Stimulated activated CD4-positive, alpha-beta T cell treated with anti-CD3 and anti-CD28 coated beads, Interleukin-15, amount 100 ng/mL, for 24 hours (primary cell): ENCODE measurements at places on chromosomes 1 and 21.

GRCh38 chr21:43850728-43851295 lies 14.2 kb upstream of the AGPAT3 start:
- no peak for DNase-seq

GRCh38 chr1:62076286-62076685 lies 118.4 kb upstream of the L1TD1 start:
- DNase-seq, result no peak

- DNase-seq, result no peak
Measured at GRCh38 chr1:22841860-22842281, 130.8 kb downstream of the LACTBL1 start.

DNA sequence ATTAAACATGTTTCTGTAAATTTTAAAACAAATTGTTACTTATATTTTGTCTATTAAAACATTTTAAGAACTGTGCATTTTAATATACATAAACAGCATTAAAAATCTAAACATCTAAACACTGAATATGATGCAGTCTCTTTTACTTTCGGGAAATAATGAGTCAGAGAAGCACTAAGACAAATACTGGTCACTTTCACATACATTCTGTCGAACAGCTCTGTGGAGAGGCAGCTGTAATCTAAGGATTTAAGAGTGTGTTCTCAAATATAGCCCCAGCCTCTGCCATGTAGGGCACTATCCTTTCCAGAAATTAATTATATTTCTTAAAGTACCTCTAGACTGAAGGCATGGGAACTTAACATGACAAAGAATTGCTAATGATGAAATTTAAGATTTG lies 89.6 kb upstream of the PTGFR start:
- DNase-seq, result no peak

- DNase-seq, result no peak
Measured at GRCh38 chr1:201906336-201906735, 17.6 kb downstream of the SHISA4 start.

DNA sequence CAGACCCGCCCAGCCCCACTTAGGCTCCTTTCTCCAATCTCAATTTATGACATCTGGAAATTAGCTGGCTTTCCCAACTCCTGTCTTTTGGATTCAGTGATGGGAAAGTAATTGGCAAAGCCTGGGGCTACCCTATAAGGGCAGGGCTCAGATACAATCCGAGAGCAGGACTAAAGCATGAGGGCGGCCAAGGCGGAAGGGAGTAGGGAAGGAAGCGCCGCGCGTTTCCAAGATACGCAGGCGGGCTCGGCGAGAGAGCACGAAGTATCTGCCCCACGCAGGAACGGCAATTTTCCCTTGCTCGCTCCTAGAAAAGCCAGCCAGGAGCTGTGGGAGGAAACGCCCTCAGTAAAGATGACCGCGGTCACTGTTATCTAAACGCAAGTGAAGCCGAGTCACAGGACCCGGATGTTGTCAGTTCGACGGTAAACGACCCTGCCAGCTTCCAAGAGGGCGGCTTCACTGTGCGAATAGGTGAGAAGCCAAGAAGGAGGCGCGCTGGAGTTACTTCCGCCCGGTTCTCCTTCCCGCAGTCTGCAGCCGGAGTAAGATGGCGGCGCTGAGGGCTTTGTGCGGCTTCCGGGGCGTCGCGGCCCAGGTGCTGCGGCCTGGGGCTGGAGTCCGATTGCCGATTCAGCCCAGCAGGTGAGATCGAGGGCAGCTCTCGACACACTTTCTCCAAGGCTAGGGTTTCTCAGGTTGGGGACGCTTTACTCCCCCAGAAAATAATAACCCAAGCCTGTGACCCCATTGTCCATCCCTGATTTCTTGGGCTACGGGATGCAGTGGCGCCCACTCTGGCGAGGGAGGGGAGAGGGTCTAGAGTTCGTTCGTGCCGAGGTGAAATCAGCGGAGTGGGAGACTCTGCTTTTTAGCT lies at the start of gene NDUFS2:
NDUFS2 (plus strand) TSS at position 532 of the 877 bp plus-strand sequence; CDS start at position 551, 19 bp downstream.
- DNase-seq, result peak; percentile 97

DNA sequence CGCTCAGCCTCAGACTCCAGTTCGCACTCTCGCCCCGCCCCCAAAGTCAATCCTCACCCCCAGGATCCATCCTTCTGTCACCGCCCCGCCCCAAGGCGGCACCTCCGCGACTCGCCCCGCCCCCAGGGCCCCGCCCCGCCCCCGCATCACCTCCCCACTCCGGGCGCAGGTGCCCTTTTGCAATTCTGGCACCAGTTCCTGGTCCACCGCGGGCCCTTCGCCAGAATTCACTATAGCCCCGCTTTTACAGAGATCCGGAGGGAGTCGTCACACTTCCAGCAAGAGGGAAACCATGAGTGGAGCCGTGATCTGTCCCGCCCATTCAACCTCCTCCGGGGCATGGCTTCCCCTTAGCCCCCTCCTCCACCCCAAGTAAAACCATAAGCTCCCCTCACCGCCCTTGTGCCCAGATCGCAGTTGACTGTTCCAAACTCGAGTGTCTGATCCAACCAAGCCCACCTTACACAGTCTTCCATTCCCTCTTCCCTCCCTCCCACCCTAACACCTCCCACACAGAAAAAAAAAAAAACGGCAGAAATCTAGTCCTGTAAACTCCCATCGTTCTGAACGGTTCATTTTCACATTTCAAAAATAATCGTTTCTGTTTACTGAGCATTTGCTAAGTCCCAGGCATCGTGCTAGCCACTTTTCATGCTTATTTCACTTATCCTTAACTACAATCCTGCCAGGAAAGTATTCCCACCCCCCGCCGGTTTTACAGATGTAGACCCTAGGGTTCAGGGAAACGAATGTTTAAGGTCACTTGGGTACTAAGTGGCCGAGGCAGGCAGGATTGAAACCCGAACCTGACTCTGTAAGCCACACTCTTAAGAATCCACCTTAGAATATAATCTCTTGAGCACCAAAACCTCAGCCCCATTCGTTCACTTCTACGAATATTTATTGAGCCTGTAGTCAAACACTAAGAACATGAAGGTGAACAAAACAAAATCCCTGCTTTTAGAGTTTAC lies 1.3 kb upstream of the DNAJC16 start:
- peak; percentile 5 for DNase-seq

DNA sequence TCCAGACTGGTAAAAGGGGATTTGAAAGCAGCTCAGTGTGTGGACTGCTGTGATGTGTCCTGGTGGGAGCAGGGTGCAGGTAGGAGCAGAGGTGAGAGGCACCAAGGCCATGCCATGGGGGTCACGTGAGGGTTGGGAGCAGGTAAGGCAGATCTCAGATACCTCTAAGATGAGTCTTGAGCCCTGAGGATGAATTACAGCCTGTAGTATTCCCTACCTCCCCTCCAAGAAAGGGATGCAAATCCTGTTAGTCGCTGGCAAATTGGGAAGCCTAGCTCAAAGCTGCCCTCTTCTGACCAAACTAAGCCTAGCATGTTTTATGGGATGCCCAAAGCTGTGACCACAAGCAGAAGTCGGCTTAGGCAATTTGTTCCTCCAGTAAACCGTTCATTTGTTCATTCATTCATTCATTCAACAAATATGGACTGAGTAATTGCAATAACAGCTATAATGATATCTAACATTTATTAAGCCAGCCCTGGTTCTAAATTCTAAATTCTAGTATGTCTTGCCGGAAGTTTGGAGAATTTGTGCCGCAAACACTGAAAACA lies 3.9 kb upstream of the NUAK2 start:
- DNase-seq, result peak; percentile 54

GRCh38 chr1:213772128-213773063 lies 215.4 kb upstream of the PROX1 start:
- no peak for DNase-seq

DNA sequence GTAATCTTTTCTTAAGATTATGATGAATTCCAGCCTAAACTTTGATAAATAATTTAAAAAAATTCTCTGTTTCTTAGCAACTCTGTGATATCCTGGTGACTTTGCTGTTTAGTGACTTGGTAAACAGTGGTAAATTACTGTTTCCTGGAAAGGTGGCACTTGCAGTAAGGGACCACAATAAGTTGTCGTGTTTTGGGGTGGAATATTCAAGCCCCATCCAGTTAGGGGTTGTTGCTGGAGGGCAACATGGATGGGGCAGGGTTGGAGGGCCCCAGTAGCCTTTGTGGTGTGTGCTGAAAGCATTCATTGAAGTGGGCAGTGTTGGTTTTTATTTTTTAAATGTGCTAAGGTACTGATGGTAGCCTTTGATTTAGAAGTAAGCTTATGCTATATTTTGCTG lies 30.3 kb downstream of the PRDM2 start:
- DNase-seq, result no peak

GRCh38 chr1:93186667-93187066 lies 6.1 kb downstream of the CCDC18 start:
- DNase-seq, result no peak

DNA sequence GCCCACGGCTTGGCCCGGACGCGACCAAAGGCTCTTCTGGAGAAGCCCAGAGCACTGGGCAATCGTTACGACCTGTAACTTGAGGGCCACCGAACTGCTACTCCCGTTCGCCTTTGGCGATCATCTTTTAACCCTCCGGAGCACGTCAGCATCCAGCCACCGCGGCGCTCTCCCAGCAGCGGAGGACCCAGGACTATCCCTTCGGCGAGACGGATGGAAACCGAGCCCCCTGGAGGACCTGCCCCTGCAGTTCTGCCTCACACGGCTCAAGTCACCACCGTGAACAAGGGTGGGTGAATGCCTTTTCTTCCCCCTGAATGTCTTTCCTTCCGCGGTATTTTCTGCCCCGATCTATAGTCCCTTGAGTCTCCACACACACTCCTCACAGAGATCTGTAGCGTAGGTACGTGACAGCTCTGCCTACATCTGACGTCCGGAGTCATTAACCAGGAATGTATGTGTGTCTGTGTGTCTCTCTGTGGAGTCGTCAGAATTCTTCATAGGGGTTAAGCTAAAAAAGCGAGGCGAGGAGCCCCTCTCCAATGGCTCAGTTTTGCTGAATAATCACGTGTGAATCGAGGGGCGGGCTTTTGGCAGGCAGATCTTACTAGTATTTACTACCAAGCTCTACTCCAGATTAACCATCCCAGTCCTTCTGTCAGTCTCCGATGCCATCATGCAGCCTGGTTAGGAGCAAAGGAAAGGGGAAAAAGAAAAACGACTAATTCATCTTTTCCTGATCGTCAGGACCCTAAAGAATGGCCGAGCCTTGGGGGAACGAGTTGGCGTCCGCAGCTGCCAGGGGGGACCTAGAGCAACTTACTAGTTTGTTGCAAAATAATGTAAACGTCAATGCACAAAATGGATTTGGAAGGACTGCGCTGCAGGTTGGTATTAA lies at the start of gene CDKN2C:
CDKN2C (plus strand) TSS at position 635 of the 898 bp plus-strand sequence; CDS start at position 759, 124 bp downstream.
- DNase-seq, result peak; percentile 58

DNA sequence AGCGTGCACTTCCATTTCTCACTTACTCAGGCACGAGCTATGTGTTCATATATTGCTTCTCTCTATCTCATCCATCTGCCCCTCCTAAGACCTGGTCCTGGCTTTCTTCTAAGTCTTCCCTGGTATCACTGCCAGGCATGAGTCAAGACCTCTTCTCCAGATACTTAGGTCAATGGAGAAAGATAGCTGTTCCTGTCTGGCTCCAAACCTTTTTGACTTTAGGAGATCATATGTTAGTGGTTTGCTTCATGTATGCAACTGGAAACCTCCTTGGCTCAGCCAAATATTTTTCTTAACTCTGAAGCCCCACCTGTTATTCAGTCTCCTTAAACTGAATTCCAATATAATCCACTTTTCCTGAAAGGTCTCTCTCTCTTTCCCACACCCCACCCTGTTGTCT lies 211.6 kb upstream of the PTBP2 start:
- DNase-seq, result no peak

DNA sequence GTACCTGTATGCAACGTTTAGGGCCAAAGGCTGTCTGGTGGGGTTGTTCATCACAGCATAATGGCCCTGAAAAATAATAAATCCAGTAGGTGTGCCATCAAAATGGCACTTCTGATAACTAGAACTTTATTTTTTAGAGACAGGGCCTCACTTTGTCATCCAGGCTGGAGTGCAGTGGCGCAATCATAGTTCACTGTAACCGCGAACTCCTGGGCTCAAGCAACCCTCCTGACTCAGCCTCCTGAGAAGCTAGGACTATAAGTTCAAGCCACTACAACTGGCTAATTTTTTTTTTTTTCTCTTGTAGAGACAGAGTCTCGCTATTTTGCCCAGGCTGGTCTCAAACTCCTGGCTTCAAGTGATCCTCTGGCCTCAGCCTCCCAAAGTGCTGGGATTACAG lies 4.7 kb downstream of the SNAPIN start:
- no peak for DNase-seq

- DNase-seq, result no peak
Measured at GRCh38 chr1:208731981-208732821, 488.0 kb upstream of the PLXNA2 start.

DNA sequence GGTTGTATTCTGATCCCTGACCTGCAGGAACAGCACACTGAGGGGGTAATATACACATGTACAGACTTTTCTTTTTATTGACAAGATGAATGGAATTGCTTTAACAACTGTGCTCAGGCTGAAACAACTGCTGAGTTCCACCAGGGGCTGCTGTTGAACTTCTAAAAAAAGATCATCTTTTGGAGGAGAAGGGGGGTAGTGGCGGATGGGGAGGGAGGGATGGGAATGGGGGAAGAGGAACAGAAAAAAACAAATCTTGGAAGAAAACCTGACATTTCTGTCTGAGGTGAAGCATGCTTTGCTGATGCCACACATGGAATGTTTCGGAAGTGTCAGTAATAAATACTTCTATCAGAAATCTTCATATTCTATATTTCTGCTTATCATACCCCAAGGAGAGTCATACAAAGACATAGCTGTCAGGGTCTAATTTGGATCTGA lies 75.0 kb downstream of the RWDD3 start:
- DNase-seq, result no peak

GRCh38 chr1:169117599-169117998 lies 11.1 kb downstream of the ATP1B1 start:
- DNase-seq, result no peak

- DNase-seq, result no peak
Measured at GRCh38 chr1:245771511-245772281, 616.9 kb downstream of the KIF26B start.

DNA sequence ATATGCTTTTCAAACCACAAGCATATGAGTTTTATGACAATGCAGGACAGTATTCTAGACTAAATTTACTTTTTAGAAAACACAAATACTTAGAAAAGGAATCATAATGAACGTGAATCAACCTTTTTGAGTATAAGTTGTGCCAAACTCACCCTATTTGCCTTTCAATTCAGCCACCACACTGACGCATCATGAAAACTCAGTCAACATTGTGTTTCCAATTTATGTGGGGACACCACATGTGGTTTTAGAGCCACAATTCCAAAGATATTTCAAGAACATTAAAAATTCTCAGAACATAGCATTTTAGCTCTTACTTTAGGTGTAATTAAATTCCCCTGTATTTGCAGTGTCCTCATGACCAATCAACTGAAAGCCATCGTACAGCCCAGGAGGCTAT lies 118.8 kb downstream of the PTBP2 start:
- no peak for DNase-seq

DNA sequence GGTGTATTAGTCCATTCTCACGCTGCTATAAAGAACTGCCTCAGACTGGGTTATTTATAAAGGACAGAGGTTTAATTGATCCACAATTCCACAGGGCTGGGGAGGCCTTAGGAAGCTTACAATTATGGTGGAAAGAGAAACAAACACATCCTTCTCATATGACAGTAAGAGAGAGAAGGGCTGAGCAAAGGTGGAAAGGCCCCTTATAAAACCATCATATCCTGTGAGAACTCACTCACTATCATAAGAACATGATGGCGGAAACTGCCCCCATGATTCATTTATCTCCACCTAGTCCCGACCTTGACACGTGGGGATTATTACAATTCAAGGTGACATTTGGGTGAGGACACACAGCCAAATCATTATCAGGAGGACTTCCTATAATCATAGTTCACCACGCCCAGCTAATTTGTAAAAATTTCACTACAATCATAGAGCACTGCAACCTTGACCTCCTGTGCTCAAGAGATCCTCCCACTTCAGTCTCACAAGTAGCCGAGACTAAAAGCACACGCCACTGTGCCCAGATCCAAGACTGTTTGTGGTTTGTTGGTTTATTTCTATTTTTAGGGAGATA lies 164.9 kb downstream of the RERE start:
- DNase-seq, result peak; percentile 15
